ENCODE measurements at places on chromosomes 7 and 10.
A peak's percentile ranks its signal among the peaks of the same experiment; 100 is the strongest.

- DNase-seq: peak; percentile 20
Measured at GRCh38 chr10:122515588-122516231, 44.8 kb upstream of the DMBT1 start.

- DNase-seq: no peak
Measured at GRCh38 chr7:91869661-91870060, 10.8 kb downstream of the MTERF1 start.

DNA sequence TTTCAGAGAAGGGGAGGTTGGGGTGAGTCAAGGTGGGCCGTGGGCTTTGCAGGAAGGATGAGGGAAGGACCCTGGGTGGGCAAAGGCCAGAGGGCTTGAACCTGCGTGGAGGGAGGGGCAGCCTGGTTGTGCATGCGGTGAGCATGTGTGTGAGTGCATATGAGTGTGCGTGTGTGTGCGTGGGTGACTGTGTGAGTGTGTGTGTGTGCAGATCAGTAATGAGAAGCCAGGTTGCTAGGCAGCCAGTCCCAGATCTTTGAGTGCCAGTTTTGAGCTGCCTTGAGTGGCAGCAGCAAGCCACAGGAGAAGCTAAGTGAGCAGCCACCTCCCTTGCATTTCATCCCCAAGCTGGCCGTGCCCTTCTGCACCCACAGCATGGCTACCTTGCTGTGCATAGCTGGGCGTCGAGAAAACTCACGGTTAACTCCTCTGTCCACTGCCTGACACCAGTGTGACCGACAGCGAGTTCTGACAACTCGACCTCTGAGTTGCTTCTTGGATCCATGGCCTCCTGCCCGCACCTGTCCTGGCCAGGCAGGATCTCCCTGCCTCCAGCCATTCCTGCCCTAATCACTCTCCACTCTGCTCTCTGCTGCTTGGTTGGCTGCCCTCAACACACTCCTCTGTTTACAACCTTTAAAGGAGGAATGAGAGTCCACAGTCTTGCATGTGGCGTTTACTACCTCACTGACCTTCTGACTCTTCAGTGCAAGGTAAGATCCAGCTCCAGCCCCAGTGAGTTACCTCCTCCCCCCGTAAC lies 775.4 kb downstream of the TYW1 start:
- no peak for DNase-seq

DNA sequence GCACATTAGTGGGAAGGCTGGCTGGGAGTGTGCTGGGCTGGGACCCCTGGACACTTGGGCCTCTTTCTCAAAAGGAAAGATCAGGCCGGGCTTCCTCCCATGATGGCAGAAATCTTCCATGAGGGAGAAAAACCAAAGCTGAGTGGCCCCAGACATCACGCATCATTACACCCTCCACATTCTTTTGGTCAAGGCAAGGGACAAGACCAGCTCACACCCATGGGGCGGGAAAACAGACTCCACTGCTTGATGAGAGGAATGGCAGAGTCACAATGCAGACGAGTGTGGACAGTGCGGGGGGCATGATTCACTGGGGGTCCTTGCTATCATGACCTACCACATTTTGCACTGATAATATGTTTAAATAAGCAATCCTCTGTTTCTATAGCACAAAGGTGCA lies 73.3 kb downstream of the CREB3L2 start:
- DNase-seq: no peak

GRCh38 chr7:159310457-159311171 lies 165.9 kb upstream of the VIPR2 start:
- no peak for DNase-seq

GRCh38 chr10:87850742-87851205 lies 12.6 kb downstream of the KLLN start:
- peak; percentile 15 for DNase-seq

DNA sequence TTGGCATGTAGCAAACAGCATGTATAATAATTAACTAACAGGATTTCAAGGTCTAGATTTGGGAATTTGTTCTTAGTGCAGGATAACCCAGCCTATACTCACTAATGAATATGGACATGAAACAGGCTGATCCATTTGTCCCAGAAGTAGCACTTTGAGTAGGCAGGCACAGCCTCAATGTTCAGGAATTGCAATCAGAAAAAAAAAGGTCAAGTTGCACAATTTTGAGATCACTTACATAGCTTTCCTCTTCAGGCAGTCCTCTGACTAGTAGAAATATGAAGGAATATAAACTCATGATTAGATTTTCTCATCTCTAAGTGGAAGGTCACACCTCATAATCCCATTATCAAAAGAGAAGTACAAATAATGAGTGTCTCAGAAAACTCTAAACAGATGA lies 921.4 kb upstream of the CELF2 start:
- DNase-seq: no peak

DNA sequence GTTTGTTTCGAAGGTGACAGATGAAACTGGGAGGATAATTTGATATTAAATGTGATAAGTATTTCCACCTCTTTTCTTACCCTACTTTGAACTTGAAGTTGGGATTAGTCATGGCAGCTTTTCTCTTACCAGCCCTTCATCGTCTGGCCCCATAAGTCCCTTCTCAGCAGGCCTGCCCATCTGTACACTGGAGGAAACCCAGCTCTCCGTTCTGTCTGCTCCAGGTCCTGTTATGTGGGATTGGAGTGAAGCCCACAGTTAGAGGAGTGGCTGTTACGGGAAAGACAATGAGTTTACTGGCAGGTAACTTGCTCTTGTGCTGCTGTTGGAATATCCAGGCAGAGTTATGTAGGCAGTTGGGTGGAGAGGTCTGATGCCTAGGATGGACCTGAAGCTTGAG lies 127.3 kb downstream of the CAMK1D start:
- DNase-seq: no peak

GRCh38 chr7:30389791-30390190 lies 88.8 kb downstream of the NOD1 start:
- DNase-seq: no peak

- no peak for DNase-seq
Measured at GRCh38 chr7:20794676-20795075, 8.0 kb upstream of the SP8 start.

GRCh38 chr10:132884041-132884440 lies 58.3 kb downstream of the CFAP46 start:
- no peak for DNase-seq

DNA sequence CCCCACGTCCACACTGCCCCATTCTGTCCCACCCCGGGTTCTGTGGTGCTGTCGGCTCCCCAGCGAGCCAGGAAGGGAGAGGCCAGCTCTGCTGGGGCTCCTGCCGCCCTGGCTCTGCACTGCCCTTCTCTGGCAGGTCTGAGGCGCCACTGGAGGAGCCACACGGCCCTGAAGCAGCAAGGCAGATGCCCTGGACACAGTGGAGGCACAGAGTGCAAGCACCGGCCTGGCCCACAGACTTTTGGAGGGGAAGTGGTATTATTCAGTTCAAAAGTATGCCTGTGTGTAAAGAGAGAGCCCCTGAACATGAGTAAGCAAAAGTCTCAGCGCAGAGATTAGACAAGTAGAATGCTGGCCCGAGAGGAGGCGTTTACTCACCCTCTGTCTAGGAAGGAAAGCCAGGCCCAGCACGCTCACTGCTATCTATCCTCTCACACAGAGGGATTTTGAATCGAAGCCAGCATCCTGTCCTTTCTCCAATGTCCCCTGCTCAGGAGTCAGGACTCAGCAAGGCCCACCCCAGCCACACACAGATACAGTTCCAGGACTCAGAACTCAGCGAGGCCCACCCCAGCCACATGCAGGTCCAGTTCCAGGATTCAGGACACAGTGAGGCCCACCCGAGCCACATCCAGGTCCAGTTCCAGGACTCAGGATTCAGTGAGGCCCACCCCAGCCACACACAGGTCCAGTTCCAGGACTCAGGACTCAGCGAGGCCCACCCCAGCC lies 115.0 kb downstream of the EGFR start:
- no peak for DNase-seq

DNA sequence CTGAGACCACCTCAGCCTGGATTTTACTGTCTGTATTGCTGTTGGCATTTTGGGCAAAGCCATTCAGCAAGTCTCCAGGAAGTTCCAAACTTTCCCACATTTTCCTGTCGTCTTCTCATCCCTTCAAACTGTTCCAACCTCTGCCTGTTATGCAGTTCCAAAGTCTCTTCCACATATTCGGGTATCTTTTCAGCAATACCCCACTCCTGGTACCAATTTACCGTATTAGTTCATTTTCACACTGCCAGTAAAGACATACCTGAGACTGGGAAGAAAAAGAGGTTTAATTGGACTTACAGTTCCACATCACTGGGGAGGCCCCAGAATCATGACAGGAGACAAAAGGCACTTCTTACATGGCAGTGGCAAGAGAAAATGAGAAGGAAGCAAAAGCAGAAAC lies 62.8 kb downstream of the INPP5A start:
- no peak for DNase-seq

DNA sequence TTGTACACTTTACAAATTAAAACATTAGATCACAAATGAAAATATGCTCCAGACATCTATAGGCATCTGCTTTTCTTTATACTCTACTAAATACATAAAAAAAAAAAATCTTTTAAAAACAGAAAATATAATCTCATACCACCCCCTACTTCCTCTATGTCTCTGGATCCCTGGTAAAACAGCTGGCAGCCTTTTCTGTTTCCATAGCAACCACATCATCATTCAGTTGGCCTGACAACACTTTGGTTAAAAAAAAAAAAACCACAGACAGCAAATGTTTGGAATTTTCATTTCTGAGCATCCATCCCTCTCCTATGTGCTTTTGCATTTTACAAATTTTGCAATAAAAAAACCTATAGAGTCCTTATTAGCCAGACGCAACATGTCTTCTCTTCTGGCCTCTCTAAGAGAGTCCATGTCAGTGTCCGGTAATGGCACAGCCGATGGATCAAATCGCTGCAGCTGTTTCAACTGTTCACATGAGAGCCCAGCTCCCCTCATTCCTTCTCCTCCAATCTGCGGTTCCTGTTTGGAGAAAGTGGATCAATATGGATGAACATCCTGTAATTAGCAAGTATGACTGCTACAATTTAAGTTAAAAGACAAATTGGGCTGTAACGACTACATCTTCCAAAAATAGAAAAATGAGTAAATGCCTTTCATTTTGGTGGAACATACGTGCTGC lies 105.6 kb downstream of the NSUN6 start:
- DNase-seq: no peak

DNA sequence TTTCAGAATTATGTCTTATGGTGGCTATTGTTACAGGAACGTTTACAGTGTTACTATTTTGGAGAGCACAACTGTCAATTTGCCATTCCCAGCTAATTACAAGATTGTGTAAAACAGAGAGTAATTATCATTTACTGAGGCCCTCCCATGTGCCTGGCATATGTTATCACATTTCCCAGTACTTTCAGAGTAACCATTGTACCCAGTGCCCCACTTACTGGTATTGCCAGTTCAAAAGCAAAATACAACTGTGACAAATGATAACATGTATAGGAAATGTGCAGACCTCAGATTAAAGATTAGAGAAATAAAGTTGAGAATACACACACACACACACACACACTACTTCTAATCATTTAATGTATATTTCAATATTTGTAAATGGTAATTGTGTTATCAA lies 572.5 kb downstream of the POM121L12 start:
- no peak for DNase-seq

GRCh38 chr7:139560678-139561077 lies 37.2 kb downstream of the CLEC2L start:
- no peak for DNase-seq

- DNase-seq: no peak
Measured at GRCh38 chr7:30914596-30914995, 2.9 kb downstream of the AQP1 start.

DNA sequence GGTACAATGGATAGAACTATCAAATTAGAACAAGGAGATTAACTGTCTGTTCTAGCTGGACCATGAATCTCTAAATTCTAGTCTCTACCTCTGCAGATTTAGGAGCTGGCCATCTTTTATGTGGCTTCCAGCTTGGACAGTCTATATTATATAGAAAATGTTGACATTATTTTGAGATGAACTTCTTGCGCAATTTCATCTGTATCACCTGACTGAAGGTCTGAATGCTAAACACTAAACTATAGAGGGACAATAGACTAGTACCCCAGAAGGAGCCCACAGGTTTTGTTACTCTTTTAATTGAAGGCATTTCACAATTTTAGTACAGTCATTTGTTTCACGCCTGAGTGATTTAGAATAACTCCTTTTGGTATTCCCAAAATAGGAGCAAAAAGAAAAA lies 222.4 kb upstream of the ANKRD30A start:
- DNase-seq: no peak

DNA sequence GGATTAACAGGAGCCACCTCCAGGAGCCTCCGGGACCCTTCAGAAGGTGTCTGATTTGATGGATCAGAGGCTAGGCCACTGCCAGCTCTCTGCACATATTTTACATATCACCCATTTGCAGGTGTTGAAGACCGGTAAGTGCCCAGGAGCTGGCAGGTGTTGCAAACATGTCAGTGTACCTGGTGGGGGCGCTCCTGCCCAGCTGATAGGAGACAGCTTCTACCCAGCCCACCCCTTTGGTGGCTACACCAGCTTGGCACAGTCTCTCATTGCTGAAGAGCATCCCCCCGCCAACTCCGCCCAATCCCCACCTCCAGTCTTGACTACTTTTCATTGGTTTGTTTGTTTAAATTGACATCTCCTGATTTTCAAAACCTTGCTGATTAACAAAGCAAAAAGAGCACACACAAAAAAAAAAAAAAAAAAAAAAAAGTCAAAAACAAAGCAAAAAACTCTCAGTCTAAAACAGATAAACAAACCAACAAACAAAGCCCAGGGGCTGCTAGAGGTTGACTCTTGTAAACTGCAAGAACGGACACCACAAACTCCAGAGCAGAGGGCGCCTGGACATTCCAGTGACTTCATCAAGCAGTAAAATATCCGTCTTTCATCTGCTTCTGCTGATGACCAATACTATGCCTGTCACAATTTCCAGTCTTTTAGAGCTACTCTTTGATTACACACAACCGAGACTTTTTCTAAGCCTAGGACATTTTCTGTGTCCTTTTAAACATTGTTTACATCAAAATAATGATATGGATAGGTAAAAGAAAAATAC lies 275.3 kb downstream of the NRG3 start:
- DNase-seq: no peak

DNA sequence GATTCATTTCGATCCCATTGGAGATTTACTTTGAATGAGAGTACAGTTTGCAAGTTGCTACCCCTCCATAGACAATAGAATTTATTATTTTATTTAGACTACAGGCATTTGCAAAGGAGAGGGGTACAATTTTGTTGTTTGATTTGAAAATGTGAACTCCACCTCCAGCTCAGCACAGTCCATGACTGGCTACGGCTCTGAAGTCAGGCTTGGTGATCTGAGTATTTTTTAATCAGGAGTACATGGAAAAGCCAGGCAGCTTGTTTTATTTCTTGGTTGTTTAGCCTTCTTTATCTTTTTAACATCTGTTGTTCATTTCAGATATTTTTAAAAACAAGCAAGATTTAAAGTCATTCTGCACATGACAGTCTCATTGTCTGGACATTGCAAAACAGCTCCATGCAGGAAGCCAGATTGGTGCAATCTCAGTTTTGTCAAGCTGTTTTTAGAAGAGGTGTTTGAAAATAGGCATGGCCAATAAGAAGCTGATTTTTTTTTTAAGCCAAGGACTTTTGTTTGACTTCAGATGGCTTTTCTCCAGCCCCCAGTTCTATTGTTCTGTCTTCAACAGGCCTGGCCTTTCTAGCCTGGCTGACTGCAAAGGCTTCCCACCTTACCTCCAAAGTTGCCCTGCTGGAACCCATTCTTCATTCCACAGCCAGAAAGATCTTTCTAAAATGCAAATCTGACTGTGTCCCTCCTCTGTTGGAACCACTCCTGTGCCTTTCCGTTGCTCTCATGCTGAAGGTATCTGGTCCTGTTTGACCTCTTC lies 12.2 kb downstream of the PLXDC2 start:
- no peak for DNase-seq

Measured in stimulated activated CD8-positive, alpha-beta memory T cell treated with anti-CD3 and anti-CD28 coated beads, Interleukin-15, amount 100 ng/mL, for 4 hours (primary cell).